Immature natural killer cell (primary cell): ENCODE measurements at places on chromosomes 2 and 18. TPM values are rescaled to one million over a fixed set of nuclear protein-coding genes. Genes with fewer than 3 reads are reported as not detected.

The OXER1 gene
- not detected for polyA plus RNA-seq

DNA sequence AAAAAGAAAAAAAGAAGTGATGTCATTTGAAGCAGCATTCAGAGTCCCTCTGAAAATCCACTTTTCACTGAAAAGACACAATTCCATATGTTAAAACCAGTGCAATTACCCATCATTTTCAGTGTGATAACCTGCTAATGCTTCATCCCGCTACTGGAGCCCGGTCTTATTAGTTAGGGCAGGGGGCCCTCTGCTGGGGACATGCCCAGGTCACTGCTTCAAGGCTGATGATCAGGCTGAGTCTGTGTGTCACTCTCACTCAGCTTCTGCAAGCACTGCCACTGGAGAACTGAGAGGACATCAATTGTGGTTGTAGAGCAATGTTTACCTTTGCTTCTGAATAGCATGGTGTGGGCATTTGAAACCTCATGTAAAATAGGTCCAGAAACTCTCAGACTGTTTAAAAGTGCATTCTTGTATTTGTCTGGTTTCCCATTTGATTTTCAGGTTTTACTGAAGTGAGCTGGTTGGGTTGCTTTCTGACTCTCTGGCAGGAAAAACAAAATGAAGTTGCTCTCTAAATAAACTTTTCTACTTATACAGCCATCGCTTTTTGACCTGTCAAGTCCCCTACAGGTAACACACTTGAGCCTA, 49.2 kb upstream of the NXPH2 start:
- H3K4me1 ChIP-seq = no peaks in the 10 kb centered on the region
- H3K27ac ChIP-seq = no peak overlapping the region
- H3K4me3 ChIP-seq = no peak overlapping the region

- H3K4me1 ChIP-seq = peaks cover 25% of the 10 kb centered on the region
- peak; percentile 17 for DNase-seq
- H3K4me3 ChIP-seq = peak overlapping the region; percentile 69
- peaks cover 3% of the 10 kb centered on the region for H3K27me3 ChIP-seq
- H3K27ac ChIP-seq = peak overlapping the region; percentile 35
- no peaks in the 10 kb centered on the region for H3K36me3 ChIP-seq
Measured at GRCh38 chr2:174716785-174717184, 47.5 kb downstream of the CHRNA1 start.

- H3K27ac ChIP-seq = no peak overlapping the region
- no peak for DNase-seq
- no peaks in the 10 kb centered on the region for H3K27me3 ChIP-seq
- H3K4me1 ChIP-seq = peaks cover 22% of the 10 kb centered on the region
- no peaks in the 10 kb centered on the region for H3K36me3 ChIP-seq
Measured at GRCh38 chr2:9666306-9666705, 35.5 kb upstream of the YWHAQ start.

DNA sequence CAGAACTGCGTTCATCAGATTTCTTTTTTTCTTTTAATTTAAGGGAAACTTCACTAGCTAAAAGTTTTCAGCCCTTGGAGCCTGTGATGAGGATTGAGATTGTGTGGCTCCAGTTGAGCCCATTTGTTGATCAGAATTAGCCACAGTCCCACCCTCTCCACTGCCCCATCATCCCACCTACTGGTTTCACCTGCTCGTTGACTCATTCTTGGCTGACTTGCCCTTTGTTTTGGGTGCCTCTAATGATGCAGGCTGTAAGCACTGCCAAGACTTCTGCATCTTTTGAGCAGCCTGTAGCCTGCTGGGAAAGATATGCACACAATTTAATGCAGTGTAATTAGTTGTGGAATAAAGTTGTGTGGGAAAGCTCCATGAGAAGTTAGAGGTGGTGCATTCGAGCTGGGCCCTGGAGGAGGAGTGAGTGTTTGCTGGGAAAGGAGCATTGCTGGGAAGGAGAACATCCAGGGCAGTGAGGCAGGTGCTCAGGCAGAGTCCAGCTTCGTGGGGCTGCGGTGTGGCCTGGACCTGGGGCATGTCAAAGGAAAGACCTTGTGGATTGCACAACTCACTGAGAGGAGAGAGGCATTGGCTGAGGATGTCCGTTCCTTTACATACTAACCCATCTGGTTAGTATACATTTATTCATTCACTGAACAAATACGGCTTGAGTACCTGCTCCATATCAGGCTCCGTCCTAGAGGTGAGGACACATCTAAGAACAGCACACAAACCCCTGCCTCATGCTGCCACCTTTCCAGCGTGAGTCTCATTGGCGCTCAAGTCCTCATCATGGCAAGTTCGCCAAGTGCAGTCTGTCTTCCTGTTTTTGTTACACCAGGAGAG, 18.2 kb downstream of the ASPRV1 start:
- peaks cover 27% of the 10 kb centered on the region for H3K36me3 ChIP-seq
- H3K4me1 ChIP-seq = peaks cover 39% of the 10 kb centered on the region
- no peak overlapping the region for H3K4me3 ChIP-seq
- peaks cover 5% of the 10 kb centered on the region for H3K27me3 ChIP-seq
- DNase-seq = no peak
- H3K27ac ChIP-seq = peak overlapping the region; percentile 3

- no peak overlapping the region for H3K4me3 ChIP-seq
- peaks cover 10% of the 10 kb centered on the region for H3K27me3 ChIP-seq
- no peaks in the 10 kb centered on the region for H3K36me3 ChIP-seq
- no peak overlapping the region for H3K27ac ChIP-seq
- peaks cover 26% of the 10 kb centered on the region for H3K4me1 ChIP-seq
Measured at GRCh38 chr2:446303-446874, 158.5 kb upstream of the ALKAL2 start.

DNA sequence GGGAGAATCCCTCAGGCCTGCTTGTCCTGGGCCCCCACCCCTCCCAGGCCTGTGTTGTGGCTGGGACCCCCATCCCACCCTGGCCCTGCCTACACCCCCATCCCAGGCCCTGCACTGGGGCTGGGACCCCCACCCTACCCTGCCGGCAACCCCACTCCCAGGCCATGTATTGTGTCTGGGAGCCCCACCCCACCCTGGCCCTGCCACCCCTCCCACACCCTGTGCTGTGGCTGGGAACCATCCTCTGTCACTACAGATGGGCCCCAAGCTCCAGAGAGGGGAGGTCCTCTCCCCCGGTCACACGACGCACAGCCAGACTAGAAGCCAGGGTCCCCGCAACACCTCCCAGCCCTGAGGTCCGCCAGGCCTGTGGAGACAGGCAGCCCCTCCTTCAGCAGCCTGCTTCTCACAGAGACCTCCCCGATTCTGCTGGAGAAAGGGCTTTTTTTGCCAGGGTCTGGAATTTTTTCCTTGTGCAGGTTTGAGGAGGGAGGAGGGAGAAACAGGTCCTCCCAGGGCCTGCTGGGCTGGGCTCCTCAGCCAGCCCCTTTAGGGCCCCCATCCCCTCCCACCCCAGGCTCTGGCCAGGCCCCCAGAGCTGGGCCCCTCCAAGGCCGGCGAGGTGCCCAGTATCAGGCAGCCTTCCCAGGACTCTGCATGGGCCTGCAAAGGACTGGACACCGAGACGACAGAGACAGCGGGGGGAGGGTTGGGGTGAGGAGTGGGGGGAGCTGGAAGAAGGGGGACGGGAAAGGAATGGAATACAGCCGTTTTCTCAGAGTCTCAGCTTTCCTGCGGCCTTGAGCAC, 28.0 kb downstream of the KIF1A start:
- H3K4me1 ChIP-seq = no peaks in the 10 kb centered on the region
- no peak overlapping the region for H3K27ac ChIP-seq
- H3K36me3 ChIP-seq = no peaks in the 10 kb centered on the region
- H3K27me3 ChIP-seq = peaks cover 2% of the 10 kb centered on the region

The FHOD3 gene
- polyA plus RNA-seq = not detected

- H3K4me3 ChIP-seq = no peak overlapping the region
- no peaks in the 10 kb centered on the region for H3K4me1 ChIP-seq
- no peaks in the 10 kb centered on the region for H3K36me3 ChIP-seq
- H3K27ac ChIP-seq = no peak overlapping the region
- no peaks in the 10 kb centered on the region for H3K27me3 ChIP-seq
Measured at GRCh38 chr2:109715313-109715805, 78.7 kb upstream of the RGPD5 start.

The CDH2 gene
- polyA plus RNA-seq = not detected

DNA sequence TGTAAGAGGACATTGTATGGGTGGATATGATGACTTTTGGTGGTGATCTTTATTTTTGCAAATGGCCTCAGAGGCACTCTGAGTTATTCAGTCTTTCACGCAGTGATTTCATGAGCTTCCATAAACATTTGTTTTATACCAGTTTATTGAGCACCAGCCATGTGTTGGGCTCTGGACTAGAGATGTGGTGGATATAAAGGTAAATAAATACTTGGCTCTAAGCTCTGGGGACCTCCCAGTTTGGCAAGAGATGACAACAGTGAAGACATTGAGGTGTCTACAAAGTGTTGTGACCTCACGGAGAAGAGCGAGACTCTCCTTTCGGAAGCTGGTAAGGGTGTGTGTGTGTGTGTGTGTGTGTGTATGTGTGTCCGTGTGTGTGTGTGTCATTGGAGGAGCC, 146.4 kb downstream of the TANC1 start:
- no peak overlapping the region for H3K4me3 ChIP-seq
- H3K27ac ChIP-seq = no peak overlapping the region
- peaks cover 17% of the 10 kb centered on the region for H3K4me1 ChIP-seq
- H3K27me3 ChIP-seq = no peaks in the 10 kb centered on the region
- no peak for DNase-seq
- H3K36me3 ChIP-seq = no peaks in the 10 kb centered on the region

The CRACDL gene
- not detected for polyA plus RNA-seq

DNA sequence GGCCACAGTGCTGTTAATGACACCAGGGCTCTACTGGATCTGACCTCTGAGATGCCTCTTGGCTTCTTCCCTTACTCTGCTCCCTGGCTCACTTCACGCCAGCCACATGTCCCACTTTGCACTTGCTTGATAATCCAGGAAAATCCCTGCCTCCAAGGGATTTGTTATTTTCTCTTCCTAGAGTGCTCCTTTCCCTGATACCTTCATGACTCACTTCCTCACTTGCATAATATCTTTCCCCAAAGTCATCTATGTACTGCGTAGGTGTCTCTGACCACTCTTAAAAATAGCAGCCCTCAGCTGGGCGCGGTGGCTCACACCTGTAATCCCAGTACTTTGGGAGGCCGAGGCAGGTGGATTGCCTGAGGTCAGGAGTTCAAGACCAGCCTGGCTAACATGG, 572.3 kb downstream of the PLCL1 start:
- no peak for DNase-seq
- H3K4me3 ChIP-seq = no peak overlapping the region
- H3K4me1 ChIP-seq = peaks cover 10% of the 10 kb centered on the region

- no peaks in the 10 kb centered on the region for H3K27me3 ChIP-seq
- no peaks in the 10 kb centered on the region for H3K4me1 ChIP-seq
- H3K27ac ChIP-seq = no peak overlapping the region
- no peak for DNase-seq
- H3K36me3 ChIP-seq = peaks cover 3% of the 10 kb centered on the region
Measured at GRCh38 chr2:64063454-64063853, 44.2 kb upstream of the VPS54 start.

DNA sequence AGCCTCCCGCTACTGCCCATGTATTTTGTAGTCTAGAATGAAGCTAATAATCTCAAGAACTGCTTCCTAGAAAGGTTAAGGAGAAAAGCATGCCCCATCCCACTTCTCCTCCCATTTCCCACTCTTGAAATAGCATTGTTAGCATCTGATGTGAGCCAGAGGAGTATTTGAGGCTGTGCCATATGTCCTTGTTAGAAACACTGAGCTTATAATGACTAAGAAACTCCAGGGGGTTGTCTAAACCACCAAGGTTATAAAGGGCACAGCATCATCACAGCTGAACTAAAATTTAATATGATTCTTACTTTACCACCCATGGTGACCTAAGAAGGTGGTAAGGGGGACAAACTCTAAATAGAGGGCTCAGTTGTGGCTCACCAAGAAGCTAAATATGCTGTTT, 16.6 kb downstream of the TSPYL6 start:
- H3K27ac ChIP-seq = no peak overlapping the region
- no peak overlapping the region for H3K4me3 ChIP-seq
- H3K36me3 ChIP-seq = peaks cover 15% of the 10 kb centered on the region

- DNase-seq = no peak
- no peak overlapping the region for H3K4me3 ChIP-seq
- H3K27me3 ChIP-seq = no peaks in the 10 kb centered on the region
- peaks cover 11% of the 10 kb centered on the region for H3K36me3 ChIP-seq
- H3K4me1 ChIP-seq = peaks cover 12% of the 10 kb centered on the region
Measured at GRCh38 chr2:215979620-215980019, 33.7 kb downstream of the MREG start.

DNA sequence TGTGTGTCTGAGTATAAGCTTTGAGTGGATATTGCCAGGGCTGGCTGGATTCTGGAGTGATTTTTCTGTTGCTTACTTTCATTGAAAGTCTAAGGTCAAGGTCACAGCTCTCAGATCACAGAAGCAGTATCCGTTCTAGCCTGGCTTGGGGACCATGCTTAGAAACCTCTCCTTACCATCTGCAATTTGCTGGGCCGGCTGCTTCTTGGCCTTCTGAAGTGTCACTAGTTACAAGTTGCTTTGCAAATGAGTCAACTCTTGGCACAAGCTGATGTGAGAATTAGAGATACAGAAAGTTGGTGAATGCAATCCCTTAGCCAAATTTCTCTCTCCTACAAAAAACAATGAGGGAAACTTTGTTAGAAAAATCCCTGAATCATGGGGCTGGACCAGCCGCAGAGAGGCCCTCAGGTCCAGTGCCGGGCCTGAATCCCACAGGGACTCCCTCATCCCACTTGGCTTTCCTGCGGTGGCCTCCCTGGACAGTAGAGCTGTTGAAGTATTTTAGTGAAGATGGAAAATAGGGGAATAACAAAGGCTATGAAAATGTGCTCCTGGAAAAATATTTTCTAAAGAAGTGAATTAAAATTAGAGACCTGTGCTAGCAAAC, 92.7 kb upstream of the CNGA3 start:
- no peak overlapping the region for H3K27ac ChIP-seq
- no peak for DNase-seq
- peaks cover 2% of the 10 kb centered on the region for H3K4me1 ChIP-seq
- H3K36me3 ChIP-seq = peaks cover 3% of the 10 kb centered on the region
- H3K27me3 ChIP-seq = peaks cover 15% of the 10 kb centered on the region

The PRSS56 gene
- polyA plus RNA-seq = not detected

The RBM43 gene
- polyA plus RNA-seq = 3.8 TPM

The CXCR4 gene
- 582 TPM for polyA plus RNA-seq

- H3K4me1 ChIP-seq = no peaks in the 10 kb centered on the region
- no peak overlapping the region for H3K4me3 ChIP-seq
- DNase-seq = no peak
- H3K27me3 ChIP-seq = peaks cover 4% of the 10 kb centered on the region
- H3K27ac ChIP-seq = no peak overlapping the region
Measured at GRCh38 chr2:154694881-154695280, 3.6 kb upstream of the KCNJ3 start.

The KCNJ3 gene
- not detected for polyA plus RNA-seq

The SOCS6 gene
- polyA plus RNA-seq = 1.4 TPM
